ENCODE measurements at places on chromosomes 12 and 14.

GRCh38 chr14:90398315-90398839 is 1.5 kb downstream of the CALM1 start:
- DNase-seq: no peak

DNA sequence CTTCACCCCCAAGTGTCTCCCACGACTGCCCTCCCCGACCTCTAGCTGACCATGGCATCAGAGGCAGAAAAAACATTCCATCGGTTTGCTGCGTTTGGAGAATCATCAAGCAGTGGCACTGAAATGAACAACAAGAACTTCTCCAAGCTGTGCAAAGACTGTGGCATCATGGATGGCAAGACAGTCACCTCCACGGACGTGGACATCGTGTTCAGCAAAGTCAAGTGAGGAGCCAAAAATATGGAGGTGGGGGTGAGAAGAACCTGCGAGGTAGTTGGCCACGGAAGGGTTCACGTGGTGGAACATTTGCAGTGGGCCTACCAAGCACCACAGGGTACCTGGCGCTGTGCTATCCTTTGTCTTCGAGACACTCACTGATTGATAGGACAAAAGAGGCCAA is 514 bp downstream of the TPPP2 start:
- DNase-seq: no peak

DNA sequence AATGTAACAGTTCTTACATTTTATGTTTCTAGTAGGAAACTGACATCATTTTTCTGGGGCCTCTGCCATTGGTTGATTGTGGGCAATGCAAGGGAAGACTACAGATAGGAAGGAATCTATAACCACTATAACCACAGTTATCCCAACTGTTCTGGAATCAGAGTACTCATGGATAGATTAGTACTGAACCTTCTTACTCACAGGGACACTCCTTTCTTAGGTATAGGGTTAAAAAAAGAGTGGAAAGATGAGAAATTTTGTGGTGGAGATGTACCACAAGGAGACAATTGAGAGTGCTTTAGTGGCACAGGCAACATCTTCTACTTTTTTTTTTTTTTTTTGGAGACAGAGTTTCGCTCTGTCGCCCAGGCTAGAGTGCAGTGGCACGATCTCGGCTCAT is 21.0 kb downstream of the TMEM116 start:
- DNase-seq: peak; percentile 28

DNA sequence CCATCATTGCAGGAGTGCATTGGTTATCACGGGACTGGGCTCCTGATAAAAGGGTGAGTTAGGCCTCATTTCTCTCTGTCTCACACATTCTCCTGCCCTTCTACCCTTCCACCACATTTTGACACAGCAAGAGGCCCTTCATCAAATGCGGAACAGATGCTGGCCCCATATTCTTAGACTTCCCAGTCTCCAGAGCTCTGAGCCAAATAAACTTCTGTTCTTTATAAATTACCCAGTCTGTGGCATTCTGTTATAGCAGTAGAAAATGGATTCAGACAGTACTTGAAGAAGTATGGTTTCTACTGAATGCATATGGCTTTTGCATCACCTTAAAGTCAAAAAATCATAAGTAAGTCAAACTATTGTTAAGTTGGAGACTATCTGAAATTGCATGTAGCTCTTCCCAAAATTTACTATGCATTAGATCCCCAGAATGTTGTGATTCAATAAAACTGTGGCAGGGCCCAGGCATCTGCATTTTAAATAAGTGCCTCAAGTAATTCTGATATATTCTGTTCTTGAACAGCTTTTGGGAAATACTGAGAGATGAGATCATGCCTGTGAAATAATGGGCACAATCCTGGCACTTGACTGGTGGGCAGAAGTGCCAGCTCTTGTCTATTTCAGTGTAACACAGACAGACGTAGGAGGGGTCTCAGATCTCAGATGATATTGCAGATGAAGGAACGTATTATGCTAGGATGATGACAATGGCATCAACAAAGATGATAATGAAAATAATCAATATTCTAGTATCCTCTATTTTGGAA is 68.2 kb downstream of the E2F7 start:
- no peak for DNase-seq

DNA sequence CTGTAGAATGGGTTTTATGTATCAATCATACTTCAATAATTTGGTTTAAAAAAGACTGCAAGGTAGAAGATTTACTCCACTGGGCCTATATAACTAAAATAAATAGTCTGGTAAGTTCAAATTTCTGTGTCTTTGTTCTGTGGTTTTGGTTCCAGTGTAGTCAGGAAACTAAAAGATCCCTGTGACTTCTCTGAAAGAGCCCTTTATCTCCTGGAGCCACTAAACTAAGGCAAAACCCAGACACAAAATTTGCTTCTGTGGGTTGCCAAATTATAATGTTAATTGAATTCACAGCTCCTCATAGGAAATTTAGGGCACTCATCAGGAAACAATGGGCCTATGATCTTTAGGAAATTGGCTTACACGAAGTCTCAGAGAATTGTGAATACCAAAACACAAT is 1038.4 kb downstream of the GALC start:
- DNase-seq: no peak
